ENCODE measurements at places on chromosomes 2 and 18.

- no peak for DNase-seq
Observed at GRCh38 chr2:95301876-95302641, 4.9 kb downstream of the KCNIP3 start.

- DNase-seq: peak; percentile 84
Observed at GRCh38 chr2:170255971-170256370, 78.0 kb downstream of the MYO3B start.

DNA sequence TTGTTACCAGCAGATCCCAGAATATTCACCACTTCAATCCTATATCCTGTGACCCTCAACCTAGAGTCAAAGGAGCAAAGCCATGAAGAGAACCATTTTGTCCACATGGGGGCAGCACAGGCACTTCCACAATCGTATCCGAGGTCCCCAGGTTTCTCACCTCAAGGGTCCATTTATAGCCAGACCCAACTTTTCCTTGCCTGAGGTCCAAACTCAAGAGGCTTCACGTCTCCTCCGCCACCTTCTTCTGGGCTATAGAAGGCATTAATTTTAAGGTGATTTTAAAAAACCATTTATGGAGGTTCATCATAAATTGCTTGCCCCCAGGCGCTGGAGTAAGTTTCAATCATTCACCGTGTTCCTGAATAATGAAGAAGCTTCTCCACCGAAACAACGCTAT is 111.6 kb upstream of the NABP1 start:
- peak; percentile 75 for DNase-seq

DNA sequence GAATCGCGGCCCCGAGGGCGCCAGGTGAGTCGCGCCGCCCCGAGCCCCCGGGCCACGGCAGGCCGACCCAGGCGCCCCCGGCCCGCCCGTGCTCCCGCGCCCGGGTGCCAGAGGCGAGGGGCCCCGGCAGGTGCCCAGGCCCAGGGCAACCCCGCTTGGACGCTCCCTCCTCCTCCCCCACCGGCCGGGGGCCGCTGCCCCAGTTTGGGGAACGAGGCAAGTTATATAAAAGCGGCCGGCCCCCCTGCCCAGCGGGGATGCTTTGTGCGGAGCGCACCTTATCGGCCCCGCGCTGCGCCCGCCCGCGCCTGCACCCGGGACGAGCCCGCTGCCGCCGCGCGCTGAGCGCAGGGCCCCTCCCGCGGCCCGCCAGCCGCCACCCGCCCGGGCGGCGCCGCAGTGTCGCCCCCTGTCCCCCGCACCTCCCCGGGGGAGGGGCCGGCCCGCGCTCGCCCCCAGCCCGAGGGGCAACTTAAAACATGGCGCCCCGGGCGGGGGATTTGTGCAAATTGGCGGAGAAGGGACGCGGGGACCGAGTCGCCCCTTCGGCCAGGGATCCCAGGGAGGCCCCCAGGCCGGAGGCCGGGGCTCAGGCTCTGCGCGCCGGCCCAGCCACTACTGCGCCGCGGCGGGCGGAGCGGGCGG is 639 bp downstream of the EPB41L3 start:
- no peak for DNase-seq

- DNase-seq: no peak
Observed at GRCh38 chr2:177348733-177349693, 43.6 kb upstream of the AGPS start.

DNA sequence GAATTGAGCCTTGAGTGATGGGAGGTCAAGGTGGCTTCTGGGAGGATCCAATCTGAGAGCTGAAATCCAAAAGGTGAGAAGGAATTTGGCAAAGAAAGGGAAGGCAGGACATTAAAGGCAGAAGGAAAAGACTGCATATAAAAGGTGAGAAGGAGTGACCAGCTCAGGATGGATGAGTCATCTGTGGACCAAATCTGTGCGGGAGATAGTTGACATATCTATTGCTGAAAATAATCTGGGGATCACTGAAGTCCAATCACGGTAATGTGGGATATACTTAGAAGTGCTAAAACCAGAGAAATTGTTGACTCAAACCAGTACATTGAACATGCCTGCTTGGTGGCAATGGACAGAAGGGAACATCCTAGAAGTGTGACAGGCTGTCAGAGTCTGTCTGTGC is 8.0 kb upstream of the PTPN4 start:
- no peak for DNase-seq

GRCh38 chr2:191108331-191108730 is 42.5 kb downstream of the STAT4 start:
- no peak for DNase-seq

- DNase-seq: peak; percentile 19
Observed at GRCh38 chr2:199228887-199229819, 228.6 kb downstream of the SATB2 start.

- DNase-seq: peak; percentile 94
Observed at GRCh38 chr2:145752091-145752806, 1232.3 kb upstream of the ZEB2 start.

DNA sequence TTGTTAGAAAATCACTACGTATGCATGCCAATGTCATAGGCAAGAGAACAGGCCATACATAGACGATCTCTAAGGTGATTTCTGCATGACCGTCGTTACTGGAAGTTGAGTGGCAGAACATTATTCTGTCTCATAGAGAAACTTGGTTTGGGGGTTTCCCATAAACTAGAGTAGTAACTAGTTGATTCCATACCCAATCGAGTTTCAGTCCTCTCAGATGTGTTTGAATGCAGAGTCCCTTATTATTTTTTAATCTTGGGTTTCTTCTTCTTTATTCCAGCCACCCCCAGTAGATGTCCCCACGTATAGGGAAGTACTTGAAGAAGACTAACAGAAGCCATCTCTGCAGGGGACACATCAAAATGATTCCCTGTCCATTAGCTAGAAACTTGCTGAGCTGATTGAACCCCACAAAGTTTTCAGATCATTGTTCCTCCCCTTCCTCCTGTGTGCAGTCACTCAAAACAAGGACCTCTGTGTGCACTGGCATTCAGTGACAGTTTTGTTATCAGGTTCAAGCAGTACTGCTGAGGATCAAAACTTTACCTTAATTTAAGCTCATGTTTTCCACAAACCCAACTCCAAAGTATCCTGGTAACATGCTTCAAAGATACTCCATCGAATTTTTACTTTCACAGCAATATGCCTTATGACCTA is 68.4 kb upstream of the CDCA7 start:
- no peak for DNase-seq

DNA sequence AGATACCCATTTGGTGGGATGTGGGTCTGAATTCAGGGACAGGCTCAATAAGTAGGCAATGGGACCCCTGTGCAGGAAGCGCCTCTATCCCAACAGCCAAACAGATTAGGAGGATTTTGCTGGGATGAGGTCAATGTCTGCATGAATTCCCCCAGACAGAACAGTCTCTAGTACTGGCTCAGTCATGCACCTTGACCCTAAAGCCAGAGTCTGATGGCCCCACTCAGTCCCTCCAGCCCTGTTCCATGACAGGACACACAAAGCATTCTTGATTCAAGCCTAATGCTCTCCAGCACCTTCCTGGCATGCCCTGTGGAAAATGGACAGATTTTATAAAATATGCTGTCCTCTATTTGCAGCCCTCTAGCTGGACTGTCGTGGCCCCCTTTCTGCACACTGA is 49.8 kb upstream of the RAB6D start:
- no peak for DNase-seq

DNA sequence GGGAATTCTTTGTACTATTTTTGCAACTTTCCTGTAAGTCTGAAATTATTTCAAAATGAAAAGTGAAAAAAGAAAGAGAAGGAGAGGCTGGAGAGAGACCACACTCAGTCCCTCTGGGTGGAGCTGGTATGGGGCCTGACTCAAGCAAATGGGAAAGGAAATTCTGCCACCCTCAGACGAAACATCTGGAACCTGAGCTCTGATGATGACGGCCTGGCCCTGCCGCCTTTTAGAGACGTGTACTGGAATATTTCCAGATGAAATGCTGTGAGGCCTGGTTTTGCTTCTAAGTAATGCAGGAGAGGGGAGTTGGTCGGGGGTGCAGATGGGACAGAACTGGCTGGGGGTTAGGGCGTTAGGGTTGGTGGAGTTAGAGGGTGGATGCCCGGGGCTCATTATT is 57.4 kb upstream of the GLI2 start:
- DNase-seq: no peak

- no peak for DNase-seq
Observed at GRCh38 chr18:48137374-48138081, 207.1 kb upstream of the SMAD2 start.

DNA sequence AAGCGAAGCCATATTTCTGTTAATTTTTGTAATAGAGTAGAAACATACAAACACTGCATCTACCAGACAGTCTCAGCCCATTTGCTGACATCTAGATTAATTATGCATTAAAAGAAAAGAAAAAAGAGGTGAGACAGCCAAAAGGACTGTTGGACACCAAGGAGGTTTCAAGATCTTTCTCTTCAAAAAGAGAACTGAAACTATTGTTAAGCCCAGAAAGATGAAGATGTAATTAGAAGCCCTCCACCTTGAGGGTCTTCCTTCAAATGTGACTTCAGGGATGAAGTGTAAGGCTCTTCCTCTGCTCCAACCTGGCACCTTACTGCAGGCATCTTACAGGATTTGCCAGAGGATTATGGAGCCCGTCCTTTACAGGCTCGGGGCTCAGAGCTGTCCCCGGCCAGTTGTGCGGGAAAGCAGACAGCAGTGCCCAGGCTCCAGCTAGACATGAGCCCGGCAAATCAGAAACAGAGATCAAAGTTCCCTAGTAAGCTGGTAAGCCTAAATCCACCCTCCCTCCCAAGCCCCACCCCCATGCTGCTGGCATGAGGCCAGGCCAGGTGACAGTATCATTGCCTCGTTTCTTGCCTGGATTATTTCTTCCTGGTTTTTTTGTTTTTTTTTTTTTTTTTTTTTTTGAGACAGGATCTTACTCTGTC is 38.9 kb downstream of the ADI1 start:
- no peak for DNase-seq

- DNase-seq: no peak
Observed at GRCh38 chr2:58871469-58872142, 630.5 kb upstream of the FANCL start.

GRCh38 chr2:205073433-205074020 is 528.3 kb downstream of the PARD3B start:
- no peak for DNase-seq

GRCh38 chr2:114123925-114124324 is 234.0 kb downstream of the ACTR3 start:
- DNase-seq: no peak

- DNase-seq: no peak
Observed at GRCh38 chr2:207847098-207847806, 77.5 kb upstream of the FZD5 start.

DNA sequence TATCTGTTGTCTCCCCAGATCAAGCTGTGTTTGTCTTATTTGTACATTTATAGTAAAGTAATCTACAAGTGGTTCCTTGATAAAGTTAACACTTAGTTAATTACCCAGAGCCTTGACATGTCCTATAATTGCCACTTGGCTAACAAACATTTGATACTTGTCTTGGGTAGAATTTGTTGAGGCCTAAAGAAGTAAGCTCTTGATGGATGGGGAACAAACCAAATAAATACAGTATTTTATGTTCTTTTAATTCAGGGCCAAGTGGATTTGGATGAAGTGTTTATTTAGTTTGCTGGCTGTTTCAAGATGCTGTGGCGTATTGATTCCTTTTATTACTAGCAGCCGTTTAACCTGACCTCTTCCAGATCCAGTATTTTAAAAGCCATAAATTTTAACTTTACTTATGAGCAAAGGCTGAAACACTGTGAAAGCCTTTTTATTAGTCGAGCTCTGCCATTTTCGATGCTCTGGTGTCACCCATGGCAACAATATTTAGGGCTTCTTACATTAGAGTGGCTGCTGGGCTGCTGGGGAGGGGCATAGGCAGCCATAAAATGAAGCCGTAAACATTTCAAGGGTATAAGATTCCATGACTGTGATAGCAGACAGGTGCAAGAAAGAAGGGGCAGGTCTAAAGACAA is 401.6 kb upstream of the NRP2 start:
- no peak for DNase-seq

GRCh38 chr2:159381574-159381973 is 95.1 kb upstream of the WDSUB1 start:
- DNase-seq: no peak

DNA sequence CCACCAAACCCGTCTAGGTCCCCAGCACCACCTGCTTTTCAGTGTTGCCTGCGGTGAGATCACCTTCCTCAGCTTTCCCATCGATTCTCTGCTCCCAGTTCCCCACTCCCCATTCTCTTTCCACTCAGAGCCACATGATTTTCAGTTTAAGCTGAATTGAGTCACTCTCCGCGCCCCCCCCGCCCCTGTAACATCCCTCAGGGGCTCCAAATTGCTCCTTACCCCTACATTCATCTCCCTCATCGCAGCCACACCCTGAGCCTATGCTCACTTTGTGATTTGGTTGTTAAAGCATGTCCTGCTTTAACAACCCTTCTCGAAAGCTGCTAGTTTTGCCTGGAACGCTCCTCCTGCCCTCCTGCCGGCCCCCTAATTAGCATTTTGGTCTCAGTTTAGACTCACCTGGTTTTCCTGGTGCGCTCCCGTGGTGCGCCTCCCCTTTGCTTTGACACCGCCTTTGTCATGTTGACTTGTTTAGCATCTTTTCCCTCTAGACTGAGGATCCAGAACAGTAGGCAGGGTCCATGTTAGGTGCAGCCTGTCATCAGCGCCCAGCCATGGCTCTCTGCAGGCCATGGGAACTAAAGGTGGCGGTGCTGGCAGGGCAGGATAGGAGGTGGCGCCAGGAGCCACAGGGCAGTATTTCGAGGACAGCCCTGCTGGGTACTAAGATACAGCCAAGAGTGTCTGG is 60.8 kb downstream of the ST3GAL5 start:
- no peak for DNase-seq

DNA sequence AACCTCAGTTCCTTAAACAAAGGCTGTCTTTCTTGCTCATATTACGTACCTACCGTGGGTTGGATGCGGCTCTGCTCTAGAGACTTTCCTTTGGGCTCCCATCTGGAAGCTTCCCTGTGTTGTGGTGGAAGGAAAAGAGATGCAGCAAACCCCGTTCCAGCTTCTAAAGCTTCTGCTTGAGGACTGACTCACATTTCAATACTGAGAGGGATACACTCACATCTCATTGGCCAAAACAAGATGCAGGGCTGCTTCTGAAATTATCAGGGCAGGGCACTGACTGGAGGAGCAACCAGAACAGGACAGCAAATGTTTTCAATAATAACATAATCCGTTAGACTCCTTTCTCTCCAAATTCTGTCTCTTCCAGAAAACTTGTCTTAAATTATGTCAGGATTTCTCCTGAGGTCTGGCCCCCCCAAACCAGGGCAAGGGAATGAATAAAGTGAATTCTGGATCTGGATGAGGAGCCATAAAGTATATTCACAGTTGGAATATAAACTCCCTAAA is 4.5 kb upstream of the MYO5B start:
- no peak for DNase-seq

- no peak for DNase-seq
Observed at GRCh38 chr2:129369437-129369836, 610.0 kb upstream of the RAB6C start.

DNA sequence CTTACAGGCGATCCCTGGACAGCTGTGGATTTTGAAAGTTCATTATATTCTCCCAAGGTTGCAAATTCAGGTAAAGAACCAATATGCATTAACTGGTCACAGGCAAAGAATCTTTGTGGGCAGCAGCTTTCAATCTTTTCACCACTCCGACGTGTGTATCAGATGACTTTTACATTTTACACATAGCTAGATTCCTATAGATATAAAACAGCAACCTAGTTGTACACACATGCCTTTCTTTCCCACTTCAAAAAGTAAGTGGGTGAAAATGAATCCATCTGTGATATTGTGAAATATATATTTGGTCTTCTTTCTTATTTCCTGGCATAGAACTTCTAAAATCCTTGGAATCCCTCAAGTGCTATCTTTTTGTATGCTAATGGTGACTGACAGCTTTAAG is 72.5 kb downstream of the SCG2 start:
- DNase-seq: peak; percentile 17
